Astrocyte (in vitro differentiated cells and primary cell): ENCODE measurements at places on chromosomes 6 and 20.
A peak's percentile ranks its signal among the peaks of the same experiment; 100 is the strongest.

DNA sequence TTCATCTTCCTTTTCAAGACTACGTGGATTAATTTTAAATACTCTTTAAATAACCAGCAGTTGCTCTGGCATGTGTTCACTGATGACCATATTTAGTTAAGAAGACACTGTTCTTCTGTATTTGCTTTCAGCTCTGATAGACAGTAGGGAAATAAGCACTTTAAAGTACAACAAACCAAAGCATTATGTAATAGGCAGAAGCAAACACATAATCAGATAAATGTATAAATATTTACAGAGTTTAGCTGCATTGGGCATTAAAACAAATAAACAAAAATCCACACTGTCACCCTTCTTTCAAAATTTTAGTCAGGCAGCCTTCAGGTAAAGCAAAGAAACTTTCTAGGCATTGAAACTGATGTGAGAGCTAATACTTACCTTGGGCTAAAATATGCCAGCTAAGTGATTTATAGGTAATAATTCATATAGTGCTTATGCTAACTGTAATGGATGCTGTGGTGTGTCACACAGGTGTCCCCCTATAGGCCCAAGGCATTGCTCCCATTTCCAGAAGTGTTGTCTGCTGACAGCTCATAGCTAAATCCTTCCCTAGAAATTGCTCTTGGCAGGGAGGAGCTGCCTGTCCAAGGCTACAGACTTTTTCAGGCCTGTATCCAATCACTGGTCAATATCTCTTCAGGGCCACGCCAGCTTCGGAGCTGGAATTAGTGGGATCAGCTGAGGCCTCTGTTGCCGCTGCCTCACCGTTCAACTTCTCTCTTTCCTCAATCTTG lies 111.5 kb upstream of the CITED2 start:
- DNase-seq = no peak

DNA sequence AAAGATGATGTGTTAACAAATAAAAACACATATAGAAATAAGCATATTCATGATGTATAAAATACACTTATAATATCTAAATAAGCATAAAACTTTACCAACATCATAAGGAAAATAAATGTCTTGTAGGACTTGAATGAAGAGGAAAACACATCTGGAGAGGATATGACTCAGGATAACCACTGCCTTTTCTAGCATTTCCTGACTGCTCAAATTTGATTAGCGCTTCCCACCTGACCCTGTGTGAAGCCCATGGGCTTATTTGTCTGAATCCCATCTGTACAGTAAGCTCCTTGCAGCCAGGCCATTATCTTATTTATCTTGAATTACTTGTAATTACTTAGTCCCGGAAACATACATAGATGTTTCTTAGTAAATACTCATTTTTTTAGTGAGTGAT lies 608.6 kb downstream of the COL12A1 start:
- DNase-seq = peak; percentile 63

- peak; percentile 5 for DNase-seq
These were observed 50.4 kb downstream of the SMPDL3A start for GRCh38 chr6:122839472-122839871.

DNA sequence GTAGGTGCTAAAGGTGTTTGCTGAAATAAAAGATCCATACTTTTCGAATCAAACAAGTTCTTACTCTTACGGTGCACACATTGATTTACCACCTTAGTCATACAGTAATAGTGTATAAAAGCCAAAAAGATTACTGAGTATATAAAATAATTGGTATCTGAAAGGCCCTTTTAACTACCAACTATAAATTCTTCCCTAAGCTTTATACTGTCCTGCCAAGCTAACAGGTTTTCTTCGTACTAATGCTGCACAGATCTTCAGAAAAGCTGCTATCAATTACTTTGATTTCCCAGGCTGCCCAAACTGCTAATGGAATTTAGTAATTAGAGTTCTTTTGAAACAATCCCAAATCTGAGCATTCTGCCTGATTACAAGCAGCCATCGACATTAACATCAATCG lies 97.5 kb downstream of the PRKN start:
- DNase-seq = no peak

DNA sequence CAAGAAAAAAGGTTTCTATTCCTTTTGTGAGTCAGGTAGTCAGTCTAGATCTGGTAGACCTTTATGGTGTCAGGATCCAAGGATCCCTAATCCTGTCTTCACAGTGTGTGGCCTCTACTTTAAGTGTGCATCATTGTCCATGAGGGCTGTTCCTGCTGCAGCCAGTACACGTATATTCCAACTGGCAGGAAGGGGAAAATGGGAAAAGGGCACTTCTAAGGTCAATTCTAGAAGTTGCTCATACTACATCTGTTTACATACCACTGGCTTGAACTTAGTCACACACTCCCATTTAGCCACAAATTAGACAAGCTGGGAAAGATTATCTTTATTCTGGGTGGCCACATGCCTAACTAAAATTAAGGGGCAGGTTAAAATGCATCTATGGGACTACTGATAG lies 9.7 kb upstream of the MMS22L start:
- DNase-seq = peak; percentile 55

- DNase-seq = no peak
These were observed 107.7 kb downstream of the JPH2 start for GRCh38 chr20:44079291-44079690.

GRCh38 chr20:2293971-2294370 lies 1.8 kb upstream of the TGM3 start:
- DNase-seq = no peak

DNA sequence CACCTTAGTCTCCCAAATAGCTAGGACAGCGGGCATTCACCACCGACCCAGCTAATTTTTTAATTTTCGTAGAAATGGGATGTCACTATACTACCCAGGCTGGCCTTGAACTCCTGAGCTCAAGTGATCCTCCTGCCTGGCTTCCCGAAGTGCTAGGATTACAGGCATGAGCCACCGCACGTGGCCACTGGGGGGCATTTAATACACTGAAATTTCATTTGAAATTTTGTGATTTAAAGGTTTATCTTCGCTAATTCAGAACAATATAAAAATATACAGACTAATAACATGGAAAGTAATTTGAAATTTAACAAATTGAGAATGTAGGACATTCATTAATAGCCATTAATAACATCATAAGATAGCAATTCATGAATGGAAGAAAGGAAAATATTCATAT lies 20.5 kb upstream of the TBC1D32 start:
- no peak for DNase-seq
